ENCODE measurements at places on chromosomes 2 and 18. TPM values are rescaled to one million over a fixed set of nuclear protein-coding genes. Genes with fewer than 3 reads are reported as not detected.

VSNL1 gene
- total RNA-seq: 41.7 TPM

DNA sequence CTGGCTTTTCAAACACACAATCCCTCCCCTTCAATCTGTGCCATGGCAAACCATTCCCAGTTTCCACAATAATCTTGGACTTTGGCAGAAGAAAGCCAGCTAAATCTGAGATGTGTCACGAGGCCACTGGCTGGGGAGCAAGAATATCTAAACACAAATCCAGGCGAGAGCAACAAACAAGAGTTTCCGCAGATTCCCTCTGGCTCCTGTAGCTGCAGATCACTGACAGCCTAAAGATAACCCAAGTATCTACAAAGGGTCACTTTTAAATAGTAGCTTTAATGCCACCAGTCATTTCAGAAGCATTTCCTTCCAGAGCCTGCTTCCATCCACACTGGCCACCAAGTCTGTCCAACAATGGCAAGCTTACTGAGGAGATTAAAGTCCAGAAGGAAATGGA, 86.9 kb downstream of the ACVR1 start:
- DNase-seq: no peak

- DNase-seq: no peak
These were observed 1019.6 kb upstream of the PIK3C3 start for GRCh38 chr18:40935423-40935822.

DNA sequence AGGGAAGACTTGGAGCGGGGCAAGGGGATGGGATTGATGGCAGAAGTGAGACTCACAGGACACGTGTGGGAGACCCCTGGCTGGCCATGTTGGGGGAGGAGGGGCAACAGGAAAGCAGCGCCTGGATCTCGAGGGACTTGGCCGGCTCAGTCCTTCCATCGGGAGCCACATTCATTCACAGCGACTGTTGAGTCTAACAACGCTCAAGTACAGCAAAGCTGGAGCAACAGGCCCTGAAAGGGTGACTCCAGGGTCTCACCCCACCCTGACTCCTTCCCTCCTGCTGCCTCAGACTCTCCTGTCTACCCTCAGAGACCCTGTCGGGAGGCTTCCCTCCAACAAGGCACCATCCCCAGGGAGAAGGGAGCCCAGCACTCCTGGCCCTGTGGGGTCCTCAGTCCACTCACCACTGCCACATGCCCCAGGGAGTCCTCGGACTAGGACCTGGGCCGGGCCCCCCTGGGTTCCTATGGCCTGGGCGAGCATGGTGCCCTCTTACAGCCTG, 14.8 kb upstream of the ALPI start:
- DNase-seq: no peak

DNA sequence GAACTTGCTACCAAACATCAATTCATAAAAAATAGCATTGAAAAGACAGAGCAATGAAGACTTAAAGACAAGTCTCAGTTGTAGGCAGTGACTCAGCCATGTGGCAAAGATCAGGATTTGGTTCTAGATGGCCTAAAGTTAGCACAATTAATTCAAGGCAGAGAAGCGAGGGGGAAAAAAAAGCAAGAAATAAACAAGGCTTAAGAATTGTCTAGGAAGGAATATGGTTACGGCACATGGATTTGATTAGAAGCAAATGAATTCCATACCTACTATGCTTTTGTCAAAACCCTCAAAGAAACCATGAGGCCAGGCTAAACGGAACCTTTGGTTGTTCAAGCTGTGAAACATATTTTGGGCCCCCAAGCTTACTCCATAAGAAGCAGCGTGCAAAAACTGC, 362.2 kb upstream of the KCNH7 start:
- no peak for DNase-seq

DNA sequence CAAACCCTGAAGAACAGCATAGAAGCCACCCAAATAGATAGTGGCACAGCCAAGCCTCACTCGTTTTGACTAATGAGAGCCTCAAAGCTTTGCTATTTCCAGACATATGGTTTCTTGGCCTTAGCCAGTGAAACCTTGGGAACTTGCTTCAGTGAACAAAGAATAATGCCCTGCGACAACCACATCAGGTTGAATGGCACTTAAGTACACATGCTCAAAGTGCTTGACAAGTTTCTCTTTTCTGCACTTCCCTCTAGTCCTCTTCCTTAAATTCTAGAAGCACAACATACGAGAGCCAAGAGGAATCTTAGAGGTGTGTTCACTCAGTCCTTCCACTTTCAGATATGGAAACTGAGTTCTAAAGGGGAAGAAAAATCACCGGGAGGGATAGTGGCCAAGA, 258.3 kb downstream of the HAUS1 start:
- DNase-seq: no peak

DNA sequence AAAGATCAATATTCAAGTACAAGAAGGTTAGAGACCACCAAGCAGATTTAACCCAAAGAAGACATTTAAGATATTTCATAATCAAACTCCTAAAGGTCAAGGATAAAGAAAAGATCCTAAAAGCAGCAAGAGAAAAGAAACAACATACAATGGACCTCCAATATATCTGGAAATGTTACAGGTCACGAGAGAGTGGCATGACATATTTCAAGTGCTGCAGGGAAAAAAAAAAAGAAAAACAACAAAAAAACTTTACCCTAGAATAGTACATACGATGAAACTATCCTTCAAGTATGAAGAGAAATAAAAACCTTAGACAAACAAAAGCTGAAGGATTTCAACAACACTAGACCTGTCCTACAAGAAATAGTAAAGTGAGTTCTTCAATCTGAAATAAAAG, 91.5 kb upstream of the CD226 start:
- no peak for DNase-seq

GRCh38 chr2:58378152-58378551, 137.0 kb upstream of the FANCL start:
- DNase-seq: no peak

ARHGAP28 gene
- 3.0 TPM for total RNA-seq

TMEM214 gene
- 21.0 TPM for total RNA-seq

AMMECR1L gene
- 7.4 TPM for total RNA-seq

DNA sequence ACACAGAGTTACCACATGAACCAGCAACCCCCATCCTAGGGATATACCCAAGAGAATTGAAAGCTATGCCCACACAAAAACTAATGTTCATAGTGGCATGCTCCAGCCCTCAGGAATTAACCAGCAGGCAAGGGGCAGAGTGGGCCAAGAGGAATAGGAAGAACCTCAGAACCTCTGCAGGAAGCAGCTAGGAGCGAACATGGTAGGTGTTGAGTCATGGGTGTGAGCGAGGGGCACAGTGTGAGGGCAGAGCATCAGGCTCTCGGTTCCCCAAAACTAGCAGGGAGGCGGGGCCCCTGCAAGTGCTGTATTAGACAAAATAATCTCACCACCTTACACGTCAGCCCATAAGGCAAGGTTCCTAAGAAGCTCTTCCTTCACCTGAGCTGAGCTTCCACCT, 5.6 kb upstream of the RUFY4 start:
- no peak for DNase-seq

TEX44 gene
- total RNA-seq: not detected
